ENCODE measurements at places on chromosomes 6 and 20. TPM values are rescaled to one million over a fixed set of nuclear protein-coding genes. Genes with fewer than 3 reads are reported as not detected.

DNA sequence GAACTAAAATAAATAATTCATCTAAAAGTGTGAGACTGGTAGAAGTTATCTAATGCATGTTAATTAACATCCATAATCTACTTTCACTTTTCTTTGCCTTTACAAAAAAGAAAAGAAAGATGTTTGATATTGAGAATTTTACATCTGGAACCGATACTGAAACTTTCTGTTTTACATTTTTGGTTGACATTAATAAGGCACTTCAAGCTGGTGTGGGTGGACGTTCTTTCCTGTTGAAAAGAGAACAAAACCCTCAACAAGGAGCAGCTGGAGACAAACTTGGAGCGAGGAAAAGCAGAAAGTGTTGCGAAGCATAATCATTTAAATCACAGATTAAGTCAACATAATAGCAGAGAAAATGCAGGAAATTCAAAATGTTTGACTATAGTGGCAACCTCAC is 575.2 kb upstream of the ADGRB3 start:
- DNase-seq, result no peak

The RGS17 gene
- 0.61 TPM for total RNA-seq

GRCh38 chr6:70398783-70399728 is 14.3 kb upstream of the FAM135A start:
- peak; percentile 68 for DNase-seq

GRCh38 chr20:34120213-34120612 is 8.2 kb upstream of the EIF2S2 start:
- no peak for DNase-seq

The JPH2 gene
- 0.92 TPM for total RNA-seq

- no peak for DNase-seq
Observed at GRCh38 chr6:12482386-12483375, 192.5 kb downstream of the EDN1 start.

GRCh38 chr6:34393966-34394305 is 1.5 kb upstream of the NUDT3 start:
- DNase-seq, result no peak

The MATN4 gene
- not detected for total RNA-seq

The TRDN gene
- not detected for total RNA-seq

DNA sequence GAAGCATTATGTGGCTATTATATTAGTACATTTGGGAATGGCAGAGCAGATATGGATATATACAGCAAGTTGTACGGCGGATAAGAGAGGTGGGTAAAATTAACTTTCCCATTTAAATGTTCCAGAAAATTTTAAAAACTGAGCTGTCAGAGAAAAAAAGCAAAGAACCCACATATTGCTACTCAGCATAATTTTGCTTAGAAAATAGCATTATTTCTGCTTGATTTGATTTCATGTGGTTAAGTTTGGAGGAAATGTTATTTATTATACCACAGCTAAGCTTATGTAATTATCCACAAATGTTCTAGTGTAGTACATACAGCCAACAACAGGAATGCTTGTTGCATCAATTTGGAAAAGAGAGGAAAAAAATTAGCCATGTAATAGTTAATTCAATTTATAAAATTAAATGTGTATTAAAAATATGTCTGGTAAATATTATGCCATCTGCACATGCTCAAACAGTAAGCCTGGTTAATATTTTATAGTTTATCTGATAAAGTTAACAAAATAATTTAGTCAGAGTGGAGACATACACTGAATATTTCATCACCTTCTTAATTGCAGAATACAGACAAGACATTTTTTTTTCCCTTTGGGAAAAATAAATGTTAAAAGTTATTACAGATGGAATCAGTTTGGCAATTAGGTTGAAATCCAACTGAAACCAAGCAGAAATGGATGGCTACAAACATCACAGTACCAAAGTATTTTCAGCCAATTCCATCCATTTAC is 172.1 kb upstream of the ID4 start:
- DNase-seq, result no peak

- no peak for DNase-seq
Observed at GRCh38 chr6:145139140-145139850, 596.0 kb downstream of the EPM2A start.

GRCh38 chr20:17570347-17571152 is 675 bp downstream of the DSTN start:
- DNase-seq, result peak; percentile 77

The PLG gene
- not detected for total RNA-seq

The PLCB4 gene
- 58.2 TPM for total RNA-seq

DNA sequence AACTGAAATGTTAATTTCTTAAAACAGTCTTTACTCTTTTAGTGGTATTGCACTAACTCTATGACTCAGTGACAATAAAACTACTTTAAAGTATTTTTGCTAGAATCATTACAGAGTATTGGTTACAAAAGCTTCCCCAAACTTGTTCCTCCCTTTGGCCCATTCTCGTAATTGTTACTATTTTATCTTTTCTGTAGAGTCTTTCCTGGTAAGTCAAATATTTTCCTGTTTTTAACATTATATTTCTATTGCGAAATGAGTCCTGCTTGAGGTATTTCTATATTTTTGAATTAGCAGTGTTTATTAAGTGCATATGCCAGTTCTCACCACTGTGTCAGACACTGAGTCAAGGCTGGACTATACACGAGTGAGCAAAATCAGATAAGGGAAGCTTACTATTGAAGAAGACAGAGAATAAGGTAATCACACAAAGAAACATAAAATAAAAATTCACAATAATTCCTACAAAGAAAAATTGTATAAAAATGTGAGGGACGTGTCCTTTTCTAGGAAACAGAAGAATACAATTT is 970.5 kb downstream of the EYS start:
- DNase-seq, result no peak

The MOCS1 gene
- total RNA-seq, result 12.9 TPM

DNA sequence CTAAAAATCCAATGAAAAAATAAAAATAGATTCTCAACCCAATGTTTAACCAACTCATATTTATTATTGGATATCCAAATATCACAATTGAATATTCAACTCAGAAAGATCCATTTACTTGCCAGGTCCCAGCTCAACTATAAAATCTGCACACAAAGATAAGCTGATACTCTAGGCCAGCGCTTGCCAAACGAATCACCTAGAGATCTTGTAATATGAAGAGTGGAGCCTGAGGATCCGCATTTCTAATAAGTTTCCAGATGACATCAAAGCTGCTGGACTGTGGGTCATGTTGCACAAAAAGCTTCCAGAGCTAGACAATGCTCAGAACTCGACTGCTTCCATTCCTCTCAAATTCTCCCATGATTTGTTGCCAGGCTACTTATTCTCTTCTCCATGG is 51.7 kb upstream of the HSF2 start:
- no peak for DNase-seq

DNA sequence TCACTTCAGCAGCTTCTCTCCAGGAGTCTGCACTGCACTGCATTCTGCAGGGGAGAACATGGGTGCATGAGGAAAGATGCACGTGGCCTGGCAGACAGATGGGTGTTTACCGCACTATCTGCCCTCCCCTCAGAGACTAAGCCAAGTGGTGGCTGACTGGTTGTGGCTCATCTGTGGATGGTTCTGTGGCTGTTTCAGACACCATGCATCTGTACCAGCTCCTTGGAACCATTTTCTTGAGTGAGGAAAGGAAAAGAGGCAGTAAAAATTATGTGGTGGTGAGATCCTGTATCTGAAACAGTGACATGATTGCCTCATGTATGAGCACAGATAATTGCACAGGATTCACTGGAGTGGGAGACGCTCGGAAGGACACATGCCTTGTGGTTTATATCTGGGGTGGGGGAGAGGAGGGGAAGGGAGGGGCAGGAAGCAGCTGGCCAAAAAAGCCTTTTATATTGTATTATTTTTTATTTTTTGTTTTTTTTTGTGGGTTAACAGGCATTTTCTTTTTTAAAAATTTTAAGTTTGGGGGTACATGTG is 161.7 kb downstream of the ERMARD start:
- DNase-seq, result no peak

- peak; percentile 50 for DNase-seq
Observed at GRCh38 chr6:35552285-35552917, 39.7 kb upstream of the TULP1 start.

The DAAM2 gene
- 7.1 TPM for total RNA-seq

The BEND6 gene
- total RNA-seq, result not detected

Measured in left colon (tissue), 2 donors.